NCI-H1092 (cell line): ENCODE measurements at places on chromosomes 5 and 9.
A peak's percentile ranks its signal among the peaks of the same experiment; 100 is the strongest.

- DNase-seq = no peak
Measured at GRCh38 chr5:21574961-21575360, 1278.2 kb downstream of the CDH12 start.

GRCh38 chr5:40276426-40277102, 403.2 kb upstream of the PTGER4 start:
- no peak for DNase-seq

DNA sequence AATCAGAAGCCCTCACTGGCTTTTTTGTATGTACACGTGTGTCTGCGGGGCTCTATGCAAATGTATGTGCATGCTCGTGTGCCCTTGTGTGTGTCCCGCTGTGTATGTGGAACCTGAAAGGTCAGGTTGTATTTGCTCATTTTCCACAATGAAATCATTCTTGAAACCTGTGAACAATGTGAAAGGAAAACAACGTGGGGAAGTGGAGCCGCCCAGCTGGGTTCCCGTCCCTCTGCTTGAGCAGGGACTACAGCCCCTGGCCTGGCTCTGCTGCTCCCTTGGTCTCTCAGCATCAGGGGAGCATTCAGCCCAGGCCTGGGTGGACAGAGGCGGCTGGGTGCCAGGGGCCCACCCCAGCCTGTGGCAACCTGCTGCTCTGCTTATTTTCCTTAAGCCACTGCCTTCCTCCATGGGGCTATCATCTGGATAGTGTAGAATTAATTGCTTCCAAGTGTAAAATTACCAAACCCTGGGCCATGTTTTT, 3.0 kb downstream of the ECSCR start:
- DNase-seq = no peak

- DNase-seq = no peak
Measured at GRCh38 chr5:68368311-68369022, 152.9 kb downstream of the PIK3R1 start.

- DNase-seq = no peak
Measured at GRCh38 chr5:151086905-151087360, 6.1 kb upstream of the TNIP1 start.

- no peak for DNase-seq
Measured at GRCh38 chr5:174078416-174078815, 32.9 kb downstream of the NSG2 start.

- no peak for DNase-seq
Measured at GRCh38 chr9:109315480-109316206, 5.2 kb downstream of the EPB41L4B start.

DNA sequence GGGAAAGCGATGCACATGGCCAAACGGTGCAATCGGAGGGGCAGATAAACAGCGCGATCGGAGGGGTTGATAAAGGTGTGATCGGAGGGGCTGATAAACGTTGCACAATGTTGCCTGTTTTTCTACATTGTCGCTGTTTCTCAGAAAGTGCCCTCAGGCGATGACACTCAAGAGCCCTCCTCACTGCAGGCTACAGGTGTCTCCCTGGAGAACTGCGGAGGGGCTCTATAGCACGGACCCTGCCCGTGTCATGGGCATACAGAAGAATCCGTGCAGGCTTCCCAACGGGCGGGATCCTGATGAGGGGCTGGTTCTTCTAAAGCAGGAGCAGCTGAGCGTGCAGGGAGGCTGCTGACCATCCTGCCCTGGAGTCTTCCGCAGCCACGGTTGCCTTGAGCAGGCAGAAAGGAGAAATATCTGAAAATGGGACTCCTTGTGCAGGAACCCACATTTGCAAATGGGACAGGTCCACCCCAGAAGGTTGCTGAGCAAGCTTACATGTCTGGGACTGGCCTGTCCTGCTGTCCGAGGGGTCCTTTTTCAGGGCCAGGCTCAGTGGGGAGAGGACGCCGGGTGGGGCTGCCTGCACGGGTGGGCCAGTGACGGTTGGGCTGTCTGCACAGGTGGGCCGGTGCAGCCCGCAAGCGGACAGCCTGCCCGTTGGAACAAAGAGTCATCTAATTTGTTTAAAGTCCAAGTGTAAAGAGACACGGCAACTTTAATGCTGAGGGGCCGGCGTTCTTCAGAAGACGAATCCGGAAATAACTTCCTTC, 25.1 kb upstream of the LPCAT1 start:
- no peak for DNase-seq

- no peak for DNase-seq
Measured at GRCh38 chr5:151737431-151737830, 21.0 kb downstream of the ATOX1 start.

DNA sequence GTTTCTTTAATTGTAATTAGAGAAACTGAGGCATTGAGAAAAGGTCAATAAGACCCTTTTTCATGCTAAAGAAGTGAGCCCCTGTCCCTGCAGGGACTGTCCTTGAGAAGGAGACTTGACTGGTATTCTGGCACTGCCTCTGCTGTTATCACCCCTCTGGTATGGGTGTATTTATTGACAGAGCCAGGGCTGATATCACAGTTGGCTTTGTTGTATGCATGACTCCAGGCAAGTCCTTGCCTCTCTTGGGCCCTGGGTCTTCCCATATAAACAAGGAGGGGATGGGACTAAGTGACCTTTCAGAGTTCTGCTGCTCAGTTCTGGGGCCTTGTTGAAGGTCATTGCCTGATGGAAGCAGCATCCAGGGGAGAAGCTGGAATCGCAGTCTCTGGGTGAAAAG, 71.8 kb upstream of the PPARGC1B start:
- no peak for DNase-seq

DNA sequence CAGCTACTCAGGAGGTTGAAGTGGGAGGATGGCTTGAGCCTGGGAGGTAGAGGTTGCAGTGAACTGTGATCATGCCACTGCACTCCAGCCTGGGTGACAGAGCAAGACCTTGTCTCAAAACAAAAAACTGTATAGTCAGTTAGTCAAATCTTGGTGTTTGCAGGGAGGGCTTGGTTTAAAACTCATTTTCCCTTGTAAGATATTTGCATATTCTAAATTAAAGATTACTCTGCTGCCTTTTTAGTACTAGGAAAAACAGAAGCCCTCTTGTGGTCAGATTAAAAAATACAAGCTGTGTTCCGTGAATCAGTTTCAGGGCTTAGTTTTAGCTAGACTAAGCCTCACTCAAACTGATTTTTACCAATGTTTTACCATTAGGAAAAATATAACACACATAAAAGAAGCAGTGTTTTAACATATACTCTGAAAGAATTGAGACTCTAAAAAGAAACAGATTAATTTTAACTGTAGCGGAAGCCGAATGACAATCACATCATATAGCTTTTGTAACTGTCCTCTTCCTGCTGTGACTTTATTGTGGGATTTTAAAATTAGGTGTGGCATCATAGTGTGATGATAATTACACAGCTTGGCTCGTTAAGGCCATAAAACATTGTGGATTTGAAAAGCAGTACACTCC, 84.9 kb upstream of the BASP1 start:
- peak; percentile 11 for DNase-seq

DNA sequence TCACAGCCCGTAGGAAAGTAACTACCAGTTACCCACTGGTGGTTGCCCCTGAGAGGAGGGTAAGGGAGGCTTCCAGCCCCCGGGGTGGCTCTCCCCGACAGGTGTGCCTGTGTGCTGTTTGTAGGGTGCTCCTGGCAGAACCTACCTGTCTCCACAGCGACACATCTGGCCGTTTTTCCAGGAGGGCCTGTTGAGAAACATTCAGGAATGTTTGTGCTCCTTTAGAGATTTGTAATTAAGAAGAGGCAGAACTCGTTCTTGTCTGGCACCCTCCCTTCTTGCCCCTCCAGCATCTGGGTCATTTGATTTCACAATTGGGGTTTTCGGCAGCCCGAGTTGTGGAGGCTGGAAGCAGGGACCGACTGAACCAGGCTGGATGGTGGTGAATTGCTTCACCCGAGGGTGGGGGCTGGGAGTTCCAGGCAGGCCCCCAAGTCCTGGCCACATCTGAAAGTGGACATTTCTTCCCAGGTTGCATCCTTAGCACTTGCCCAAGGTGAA, 74.2 kb downstream of the WWC1 start:
- DNase-seq = no peak

GRCh38 chr5:35248843-35249780, 18.8 kb upstream of the PRLR start:
- no peak for DNase-seq

GRCh38 chr5:31900296-31900865, 261.4 kb downstream of the PDZD2 start:
- no peak for DNase-seq

GRCh38 chr5:18497089-18497488, 862.8 kb downstream of the TAF11L14 start:
- DNase-seq = no peak

GRCh38 chr5:143061161-143061945, 291.2 kb downstream of the ARHGAP26 start:
- DNase-seq = no peak

DNA sequence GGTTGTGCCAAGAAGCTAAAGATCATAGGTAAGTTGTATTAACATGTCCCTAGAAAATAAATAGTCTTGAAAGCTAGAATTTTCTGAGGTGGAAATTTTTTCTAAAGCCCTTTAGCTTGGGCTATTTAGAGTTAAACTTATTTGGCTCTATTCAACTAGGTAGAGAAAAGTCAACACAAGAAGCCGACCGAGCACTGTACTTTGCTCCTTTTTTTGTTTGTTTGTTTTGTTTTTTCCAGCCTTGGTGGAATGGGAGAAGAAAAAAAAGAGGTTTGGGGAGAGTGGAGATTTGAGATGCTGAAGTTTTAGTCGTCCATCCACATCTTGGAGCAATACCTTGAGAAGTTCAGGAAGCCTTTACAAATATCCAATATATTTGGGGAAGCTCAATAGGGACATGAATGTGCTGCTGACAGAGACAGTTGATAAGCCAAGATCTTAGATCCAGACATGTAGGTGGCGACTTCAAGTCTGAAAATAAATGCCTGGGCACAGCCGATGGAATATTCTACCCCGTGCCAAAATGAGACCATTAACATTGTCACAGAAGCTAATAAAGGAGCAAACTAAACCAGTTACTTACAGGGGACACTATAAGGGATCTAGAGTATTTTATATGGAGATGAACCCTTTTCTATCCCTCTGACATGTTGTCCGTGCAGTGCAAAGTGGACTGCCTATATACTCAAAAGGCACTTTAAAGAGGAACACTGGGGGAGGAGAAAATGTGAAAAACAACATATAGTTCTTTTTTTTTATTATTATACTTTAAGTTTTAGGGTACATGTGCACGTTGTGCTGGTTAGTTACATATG, 466.1 kb downstream of the PTPRD start:
- no peak for DNase-seq

DNA sequence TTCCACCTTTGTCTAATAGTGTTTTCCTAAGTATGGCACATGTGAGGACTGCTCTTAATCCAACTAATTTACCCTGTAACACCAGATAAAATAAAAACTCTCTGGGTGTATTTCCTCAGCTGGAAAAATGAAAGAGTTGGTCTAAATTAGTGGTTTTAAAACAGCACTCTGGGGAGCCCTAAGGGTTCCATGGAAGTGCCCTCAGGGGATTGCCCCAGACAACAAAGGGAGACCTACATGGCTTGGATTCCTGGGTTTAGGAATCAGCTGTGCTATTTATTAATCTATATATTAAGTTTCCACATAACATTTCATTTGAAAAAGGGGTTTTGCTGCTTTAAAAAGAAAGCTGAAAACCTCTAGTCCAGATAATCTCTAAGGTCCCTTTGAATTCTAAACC, 20.2 kb downstream of the ADAMTS6 start:
- DNase-seq = no peak

- no peak for DNase-seq
Measured at GRCh38 chr9:113574441-113575262, 111.1 kb downstream of the RGS3 start.

- DNase-seq = no peak
Measured at GRCh38 chr5:71475788-71476384, 20.4 kb downstream of the BDP1 start.

DNA sequence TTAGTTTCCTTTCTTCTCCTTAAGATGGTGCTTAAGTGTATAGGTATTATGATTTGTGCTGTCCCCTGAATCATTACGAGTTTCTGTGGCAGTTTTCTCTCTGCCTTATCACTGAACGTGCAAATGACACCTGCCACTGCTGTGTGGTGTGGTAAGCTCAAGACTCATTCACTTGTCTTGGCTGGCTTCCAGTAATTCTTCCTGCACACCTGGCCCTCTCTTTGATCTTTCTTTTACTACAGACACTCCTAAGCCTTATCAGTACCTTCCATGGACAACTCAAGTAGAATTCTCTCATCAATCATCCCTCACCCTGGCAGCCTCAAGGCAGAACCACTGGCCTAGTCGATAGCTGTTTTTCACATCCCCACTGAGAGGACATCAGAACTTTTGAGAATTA, 82.6 kb upstream of the ADAMTS19 start:
- no peak for DNase-seq

DNA sequence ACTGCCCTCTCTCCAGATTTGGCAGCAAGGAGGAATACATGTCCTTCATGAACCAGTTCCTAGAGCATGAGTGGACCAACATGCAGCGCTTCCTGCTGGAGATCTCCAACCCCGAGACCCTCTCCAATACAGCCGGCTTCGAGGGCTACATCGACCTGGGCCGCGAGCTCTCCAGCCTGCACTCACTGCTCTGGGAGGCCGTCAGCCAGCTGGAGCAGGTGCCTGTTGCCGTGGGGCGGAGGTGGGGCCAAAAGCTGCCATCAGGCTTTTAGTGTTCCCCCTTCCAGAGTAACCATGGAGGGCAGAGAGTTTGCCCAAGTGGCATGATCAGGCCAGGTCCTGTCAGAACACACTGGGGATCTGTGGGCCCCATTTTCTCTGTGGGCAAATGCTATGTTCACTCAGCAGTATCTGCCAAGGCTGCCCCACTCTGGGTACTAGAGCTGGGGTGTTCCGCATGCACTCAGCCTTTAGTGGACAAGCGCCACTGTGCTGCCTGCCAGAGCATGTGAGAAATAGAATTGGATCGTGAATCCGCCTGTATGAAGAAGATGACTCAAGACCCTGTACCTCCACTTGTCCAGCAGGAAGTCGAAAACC, 117.1 kb downstream of the DAB2IP start:
- DNase-seq = no peak

GRCh38 chr9:133405508-133406438, 12.0 kb downstream of the REXO4 start:
- DNase-seq = no peak

GRCh38 chr9:127402401-127403090, 5.6 kb downstream of the SLC2A8 start:
- DNase-seq = no peak

DNA sequence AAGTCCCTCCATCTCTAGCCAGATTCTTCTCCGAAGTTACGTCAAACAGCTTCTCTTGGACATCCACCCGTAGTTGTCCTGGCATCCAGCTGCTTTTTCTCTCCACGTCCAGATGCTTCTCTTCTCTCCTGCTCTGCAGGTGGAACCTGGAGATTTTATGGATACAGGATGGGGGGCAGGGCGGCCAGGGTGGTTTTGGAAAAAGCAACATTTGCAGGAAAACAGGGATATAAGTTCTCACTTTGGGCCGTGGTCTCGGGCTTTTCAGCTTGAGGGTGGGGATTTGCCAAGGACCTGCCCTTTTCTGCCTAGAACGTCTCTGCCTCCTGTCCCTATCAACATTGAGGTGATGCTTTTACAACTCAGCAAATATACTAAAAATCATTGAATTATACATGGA, 1941.6 kb upstream of the C9orf72 start:
- DNase-seq = no peak

- no peak for DNase-seq
Measured at GRCh38 chr5:103424453-103425205, 138.0 kb downstream of the NUDT12 start.

- DNase-seq = no peak
Measured at GRCh38 chr5:10632110-10632761, 68.4 kb downstream of the ANKRD33B start.
